GM20000 (cell line): ENCODE measurements at places on chromosomes 5 and 9.

- DNase-seq = no peak
Measured at GRCh38 chr5:6088706-6089105, 289.6 kb downstream of the MED10 start.

DNA sequence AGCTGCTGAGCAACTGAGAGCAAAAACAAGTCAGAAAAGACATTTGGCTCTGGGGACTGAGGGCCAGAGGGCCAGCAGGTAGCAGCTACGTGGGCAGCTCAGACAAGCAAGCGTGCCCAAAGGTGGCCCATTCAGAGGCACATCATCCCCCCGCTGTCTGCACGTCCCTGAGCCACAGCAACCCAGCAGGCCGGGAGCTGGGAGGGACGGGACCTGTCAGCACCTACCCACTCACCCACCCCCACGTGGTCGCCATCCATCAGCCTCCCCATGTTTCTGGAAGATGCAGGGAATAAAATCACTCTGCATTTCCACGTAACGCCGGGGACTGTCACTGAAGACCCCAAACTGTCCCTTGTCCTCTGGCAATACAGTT, 167.8 kb downstream of the COL23A1 start:
- DNase-seq = no peak

DNA sequence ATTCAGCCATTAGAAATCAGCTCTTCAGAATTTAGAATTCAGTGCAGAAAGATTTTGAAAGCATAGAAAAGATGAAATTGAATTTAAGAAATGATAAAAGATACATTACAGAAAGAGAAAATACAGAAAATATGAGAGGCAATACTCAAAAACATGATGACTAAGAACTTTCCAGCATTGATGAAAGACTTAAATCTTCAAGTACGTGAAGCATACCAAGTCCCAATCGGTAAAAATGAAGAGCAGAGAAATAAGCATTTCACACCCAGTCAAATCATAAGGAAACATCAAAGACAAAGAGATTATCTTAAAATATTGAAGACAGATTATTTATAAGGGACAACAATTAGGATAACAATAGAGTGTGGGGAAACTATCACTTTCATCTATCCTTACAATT, 35.1 kb downstream of the MUSK start:
- no peak for DNase-seq

DNA sequence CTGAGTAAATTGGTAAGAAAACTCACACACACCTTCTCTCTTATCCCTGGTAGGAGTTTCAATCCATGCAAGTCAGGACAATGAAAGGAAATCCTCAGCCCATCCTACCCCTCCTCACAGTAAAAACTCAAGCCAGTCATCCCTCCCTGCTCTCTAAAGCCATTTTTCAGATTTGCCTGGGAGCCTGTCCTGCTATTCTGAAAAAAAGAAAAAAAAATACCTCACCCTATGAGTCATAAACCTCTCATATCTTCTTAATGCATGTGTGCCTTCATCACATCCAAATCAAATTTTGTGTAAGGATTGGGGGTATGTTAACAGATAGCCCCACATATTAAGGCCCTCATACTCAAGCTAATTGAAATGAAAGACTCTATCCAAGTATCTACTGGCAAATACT, 14.1 kb downstream of the UGT3A2 start:
- no peak for DNase-seq

GRCh38 chr9:33480106-33480505, 6.4 kb upstream of the NOL6 start:
- DNase-seq = no peak

- no peak for DNase-seq
Measured at GRCh38 chr9:76575761-76576160, 116.8 kb downstream of the GCNT1 start.

- no peak for DNase-seq
Measured at GRCh38 chr9:84570482-84571154, 98.9 kb upstream of the NTRK2 start.

DNA sequence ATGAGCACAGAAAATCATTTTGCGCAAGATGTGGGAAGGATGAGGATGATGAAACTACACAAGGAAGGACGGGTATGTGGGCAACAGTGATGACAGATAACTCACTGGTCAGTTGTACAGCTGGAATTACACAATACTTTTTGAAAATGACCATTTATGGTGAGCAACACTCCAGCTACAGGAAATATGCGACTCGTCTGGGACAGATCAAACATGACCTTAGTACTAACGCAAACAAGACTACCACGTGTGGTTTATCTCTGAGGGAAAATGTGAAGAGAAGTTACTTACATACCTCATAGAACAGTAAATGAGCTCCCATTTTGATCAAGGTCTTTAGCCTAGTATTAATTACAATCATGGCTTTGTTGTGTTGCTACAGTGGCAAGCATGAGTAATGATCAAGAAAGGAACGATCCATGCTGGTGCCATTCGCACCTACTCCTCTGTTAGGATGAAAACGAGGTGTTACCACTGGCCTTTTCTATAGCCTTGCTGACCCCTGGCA, 456.9 kb downstream of the BNC2 start:
- DNase-seq = no peak

GRCh38 chr5:58294598-58295305, 165.1 kb downstream of the PLK2 start:
- DNase-seq = no peak

- no peak for DNase-seq
Measured at GRCh38 chr9:127449332-127449966, 1.8 kb downstream of the RPL12 start.

DNA sequence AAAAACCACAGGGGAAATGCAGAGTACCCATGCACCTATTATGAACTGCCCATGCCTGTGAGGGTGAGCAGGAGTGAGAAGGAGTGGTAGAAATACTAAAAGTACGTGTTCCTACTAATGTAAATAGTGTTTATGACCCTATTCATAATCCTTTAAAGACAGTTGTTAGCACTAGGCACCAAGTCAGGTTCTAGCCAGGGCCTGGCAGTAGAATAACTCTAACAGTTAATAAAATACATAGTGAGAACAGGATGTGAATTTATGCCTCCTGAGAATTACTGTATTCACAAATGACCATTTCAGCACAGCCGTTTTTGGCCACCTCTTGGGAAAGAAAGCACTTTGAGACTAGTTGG, 103.2 kb upstream of the TARS1 start:
- DNase-seq = no peak

- no peak for DNase-seq
Measured at GRCh38 chr9:129774791-129775447, 22.1 kb upstream of the PTGES start.

- DNase-seq = no peak
Measured at GRCh38 chr9:127176631-127177030, 54.2 kb upstream of the ANGPTL2 start.

DNA sequence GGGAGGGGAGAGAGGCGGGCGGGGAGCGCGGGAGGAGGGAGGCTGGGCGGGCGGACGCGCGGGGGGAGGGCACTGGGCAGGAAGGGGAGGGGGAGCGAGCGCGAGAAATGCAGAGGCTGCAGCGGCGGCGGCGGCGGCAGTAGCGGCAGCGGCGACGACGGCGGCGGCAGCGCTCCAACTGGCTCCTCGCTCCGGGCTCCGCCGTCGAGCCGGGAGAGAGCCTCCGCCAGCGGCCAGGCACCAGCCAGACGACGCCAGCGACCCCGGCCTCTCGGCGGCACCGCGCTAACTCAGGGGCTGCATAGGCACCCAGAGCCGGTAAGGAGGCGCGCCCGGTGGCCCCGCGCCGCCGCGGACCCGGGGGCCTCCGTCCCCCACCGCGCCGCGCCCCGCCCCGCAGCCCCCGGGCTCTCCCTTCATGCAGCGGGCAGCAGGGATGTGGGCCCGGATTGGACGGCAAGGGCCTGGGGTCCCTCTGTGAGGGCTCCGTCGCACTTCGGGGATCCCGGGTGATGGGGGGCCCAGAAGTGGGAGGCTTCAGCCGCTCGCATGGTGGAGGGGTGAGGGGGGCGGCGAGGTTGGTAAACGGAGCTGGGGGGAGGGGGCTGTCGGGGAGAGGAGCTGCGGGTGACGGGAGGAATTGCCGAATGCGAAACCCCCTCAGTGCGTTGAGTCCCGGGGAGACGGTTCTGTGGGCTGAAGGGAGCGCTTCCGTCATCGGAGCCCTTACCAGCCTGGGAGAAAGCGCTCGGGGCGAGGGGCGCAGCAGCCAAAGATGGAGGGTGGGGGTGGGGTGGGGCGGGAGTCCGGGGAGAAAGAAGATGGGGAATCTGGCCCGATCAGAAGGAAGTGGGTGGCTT, at the start of gene BASP1:
TSS of gene BASP1 (plus strand) at position 139 of the 860 bp plus-strand sequence. CDS start 57,586 bp downstream, outside the sequence.
- peak; percentile 92 for DNase-seq

GRCh38 chr5:157610990-157611389, 35.4 kb upstream of the ADAM19 start:
- DNase-seq = no peak

GRCh38 chr9:95077766-95078370, 239.6 kb downstream of the FANCC start:
- DNase-seq = no peak

GRCh38 chr9:125509476-125509875, 197.5 kb downstream of the MAPKAP1 start:
- no peak for DNase-seq

GRCh38 chr9:82680179-82680935, 382.6 kb downstream of the RASEF start:
- no peak for DNase-seq

GRCh38 chr5:27778121-27778520, 739.7 kb upstream of the CDH9 start:
- DNase-seq = no peak

DNA sequence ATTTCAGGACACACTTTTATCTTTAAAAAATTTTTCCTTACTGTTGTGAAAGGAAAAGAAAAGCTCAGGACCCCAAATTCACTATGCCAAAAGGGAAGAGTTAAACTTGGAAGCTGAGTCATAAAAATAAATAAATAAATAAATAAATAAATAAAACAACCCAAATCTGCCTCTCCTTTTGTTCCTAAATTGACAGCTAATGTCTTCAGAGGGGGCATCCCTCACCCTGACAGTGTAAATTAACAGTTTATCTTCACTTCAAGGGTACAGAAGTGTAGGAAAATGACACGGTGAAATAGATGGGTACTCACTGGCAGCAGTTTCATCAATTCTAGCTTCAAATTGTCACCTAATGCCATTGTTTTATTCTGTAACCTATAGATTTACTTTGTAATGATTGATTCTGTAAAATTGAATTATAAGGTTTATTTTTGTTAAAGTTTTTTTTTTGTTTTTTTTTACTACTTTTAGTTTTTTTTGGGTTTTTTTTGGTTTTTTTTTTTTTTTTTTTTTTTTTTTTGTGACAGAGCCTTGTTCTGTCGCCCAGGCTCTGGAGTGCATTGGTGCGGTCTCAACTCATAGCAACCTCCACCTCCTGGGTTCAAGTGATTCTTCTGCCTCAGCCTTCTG, 18.5 kb upstream of the ANXA1 start:
- DNase-seq = no peak

- DNase-seq = no peak
Measured at GRCh38 chr5:56460681-56461191, 227.6 kb upstream of the ANKRD55 start.

- peak; percentile 65 for DNase-seq
Measured at GRCh38 chr5:219991-220390, 1.9 kb downstream of the SDHA start.
